ENCODE measurements at places on chromosomes 1 and 21.

GRCh38 chr21:44797775-44798174, 3.8 kb downstream of the UBE2G2 start:
- DNase-seq, result no peak

- DNase-seq, result no peak
Measured at GRCh38 chr1:60017508-60018205, 55.9 kb downstream of the C1orf87 start.

GRCh38 chr1:248802454-248802853, 23.3 kb downstream of the SH3BP5L start:
- DNase-seq, result no peak

DNA sequence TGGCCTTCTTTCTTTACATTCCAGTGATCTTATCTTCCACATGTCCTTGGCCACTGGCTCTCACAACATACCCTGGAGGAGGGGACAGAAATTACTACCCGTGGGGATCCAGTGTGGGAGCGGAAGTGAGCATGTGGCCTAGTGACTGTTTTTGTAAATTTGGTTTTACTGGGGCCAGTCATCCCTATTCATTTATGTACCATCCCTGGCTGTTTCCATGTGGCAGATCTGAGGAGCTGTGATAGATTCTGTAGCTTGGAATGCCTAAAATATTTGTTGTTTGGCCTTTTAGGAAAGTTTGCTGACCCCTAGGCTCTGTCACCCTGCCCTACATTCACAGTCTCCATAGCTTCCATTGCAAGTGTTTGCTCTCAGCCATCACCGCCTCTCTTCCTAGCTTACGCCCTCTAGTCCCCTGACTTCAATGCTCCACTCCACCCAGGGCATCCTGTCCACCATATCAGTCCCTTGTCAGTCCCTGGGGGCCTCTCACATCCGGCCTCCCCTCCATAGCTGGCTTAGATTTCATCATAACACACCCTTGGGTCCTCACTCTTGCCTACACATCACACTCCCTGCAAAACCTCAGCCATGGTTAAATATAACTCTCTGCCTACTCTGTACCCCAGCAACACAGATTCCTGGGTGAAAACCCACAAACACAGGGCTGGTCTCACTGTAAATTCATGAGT, 25.8 kb downstream of the DHCR24 start:
- DNase-seq, result no peak

DNA sequence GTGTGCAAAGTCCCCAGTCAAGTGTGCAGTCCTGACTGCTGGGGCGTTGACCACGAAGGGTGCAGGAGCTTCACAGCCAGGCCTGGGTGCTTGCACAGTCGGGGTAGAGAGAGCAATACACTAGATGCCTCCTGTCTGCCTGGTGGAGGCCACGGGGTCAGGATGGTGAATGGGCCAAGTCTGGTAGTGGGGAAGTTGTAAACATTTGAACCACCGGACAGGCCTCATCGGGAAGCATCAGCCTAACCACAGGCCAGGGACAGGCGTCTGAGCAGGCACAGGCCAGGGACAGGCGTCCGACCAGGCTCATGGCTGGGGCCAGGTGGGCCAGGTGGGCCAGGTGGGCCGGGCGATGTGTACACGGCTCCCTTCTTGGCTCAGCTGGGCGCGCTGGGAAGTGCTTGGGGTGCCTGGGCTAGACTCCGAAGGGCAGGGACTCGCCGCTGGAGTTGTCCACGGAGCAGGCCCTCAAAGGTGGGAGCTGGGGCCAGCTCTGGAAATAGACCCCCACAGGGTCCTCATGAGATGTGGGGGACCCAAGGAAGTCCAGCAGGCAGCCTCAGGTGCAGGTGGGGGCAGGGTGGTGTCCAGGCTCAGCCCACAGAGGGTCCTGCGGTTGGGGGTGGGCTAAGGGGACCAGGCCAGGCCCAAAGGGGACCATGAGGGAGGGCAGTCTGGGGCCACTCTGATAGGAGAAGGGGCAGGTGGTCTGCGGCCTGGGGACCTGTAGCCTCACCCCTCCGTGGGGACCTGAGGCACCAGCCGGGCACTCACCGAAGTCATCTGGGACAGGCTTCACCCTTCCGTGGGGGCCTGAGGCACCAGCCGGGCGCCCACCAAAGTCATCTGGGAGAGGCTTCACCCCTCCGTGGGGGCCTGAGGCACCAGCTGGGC, 15.0 kb downstream of the COL6A1 start:
- DNase-seq, result no peak

DNA sequence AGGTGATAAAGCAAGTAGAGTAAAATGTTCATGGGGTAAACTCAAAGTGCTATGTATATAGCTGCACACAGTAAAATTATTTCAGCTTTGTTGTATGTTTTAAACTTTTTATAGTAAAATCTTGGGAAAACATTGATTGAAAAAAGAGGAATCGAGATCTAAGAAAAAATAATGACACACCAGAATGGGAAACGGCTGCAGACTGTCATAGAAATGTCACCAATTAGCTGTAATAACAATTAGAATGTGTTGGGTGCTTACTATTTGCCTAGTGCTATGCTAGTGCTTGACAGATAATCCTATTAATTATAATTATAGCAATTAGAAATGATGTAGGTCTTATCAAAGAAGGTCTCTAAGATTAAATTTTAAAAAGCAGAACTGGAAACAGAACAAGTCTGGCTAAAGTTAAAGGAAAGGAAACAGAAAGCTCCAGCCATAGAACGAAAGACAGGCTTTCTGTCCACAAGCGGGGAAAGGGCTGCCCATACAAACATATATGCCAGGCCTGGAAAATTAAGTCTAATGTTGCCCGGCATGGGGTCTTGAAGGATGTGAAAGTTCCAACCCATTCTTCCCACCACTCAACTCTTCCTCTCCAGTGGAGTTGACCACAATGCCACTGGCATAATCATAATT, 5.0 kb downstream of the PCNX2 start:
- no peak for DNase-seq

DNA sequence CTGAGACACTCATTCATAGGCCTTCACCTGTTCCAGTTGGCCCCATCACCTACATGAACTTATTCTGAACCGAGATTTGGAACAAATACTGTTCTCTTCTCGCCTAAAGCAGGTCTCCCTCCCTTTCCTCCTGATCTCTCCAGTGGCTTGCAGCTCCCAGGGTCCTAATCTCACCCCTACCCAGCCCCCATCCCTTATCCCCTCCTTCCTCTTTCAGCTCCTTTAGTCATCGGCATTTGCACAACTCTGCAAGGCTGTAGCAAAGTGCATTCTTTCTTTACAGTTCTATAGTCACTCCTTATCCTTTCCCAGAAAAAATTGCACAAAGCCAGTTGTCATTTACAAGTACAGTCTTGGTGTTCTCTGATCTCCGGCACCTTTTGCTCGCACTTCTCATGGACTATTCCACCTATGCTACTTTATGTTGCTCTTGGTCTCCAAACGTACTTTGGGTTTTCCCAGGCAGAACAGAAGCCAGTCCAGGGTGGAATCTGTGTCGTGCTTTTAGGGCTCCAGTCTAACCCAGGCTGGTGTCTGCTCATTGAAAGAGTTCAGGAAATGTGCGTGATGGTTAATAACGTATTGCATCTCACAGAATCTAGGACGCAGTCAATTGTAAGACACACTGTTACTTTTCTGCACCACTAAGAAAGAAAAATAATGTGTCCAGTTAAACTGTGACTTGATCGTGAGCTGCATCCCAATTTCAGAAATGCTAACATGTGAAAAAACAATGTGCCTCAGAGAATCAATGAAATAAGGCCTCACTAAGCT, 965 bp downstream of the ABCA4 start:
- DNase-seq, result no peak

DNA sequence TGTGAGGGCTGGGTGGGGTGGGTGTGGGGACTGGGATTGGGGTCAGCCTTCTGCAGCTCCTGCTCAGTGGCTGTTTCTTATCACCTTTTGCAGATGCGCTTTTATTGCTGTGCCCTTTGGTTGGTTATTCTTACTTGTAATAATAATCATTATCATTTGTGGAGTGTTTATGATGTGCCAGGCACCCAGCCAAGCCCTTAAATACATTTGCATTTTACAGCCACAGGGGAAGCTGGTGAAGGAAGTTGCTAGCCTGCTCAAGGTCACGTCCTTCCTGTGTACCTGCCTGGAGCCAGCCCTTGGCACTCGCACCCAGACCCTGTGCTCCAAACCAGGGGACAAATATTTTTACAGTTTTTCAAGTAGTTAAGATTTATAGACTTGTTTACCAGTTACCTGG, 144.0 kb downstream of the PGBD5 start:
- no peak for DNase-seq

DNA sequence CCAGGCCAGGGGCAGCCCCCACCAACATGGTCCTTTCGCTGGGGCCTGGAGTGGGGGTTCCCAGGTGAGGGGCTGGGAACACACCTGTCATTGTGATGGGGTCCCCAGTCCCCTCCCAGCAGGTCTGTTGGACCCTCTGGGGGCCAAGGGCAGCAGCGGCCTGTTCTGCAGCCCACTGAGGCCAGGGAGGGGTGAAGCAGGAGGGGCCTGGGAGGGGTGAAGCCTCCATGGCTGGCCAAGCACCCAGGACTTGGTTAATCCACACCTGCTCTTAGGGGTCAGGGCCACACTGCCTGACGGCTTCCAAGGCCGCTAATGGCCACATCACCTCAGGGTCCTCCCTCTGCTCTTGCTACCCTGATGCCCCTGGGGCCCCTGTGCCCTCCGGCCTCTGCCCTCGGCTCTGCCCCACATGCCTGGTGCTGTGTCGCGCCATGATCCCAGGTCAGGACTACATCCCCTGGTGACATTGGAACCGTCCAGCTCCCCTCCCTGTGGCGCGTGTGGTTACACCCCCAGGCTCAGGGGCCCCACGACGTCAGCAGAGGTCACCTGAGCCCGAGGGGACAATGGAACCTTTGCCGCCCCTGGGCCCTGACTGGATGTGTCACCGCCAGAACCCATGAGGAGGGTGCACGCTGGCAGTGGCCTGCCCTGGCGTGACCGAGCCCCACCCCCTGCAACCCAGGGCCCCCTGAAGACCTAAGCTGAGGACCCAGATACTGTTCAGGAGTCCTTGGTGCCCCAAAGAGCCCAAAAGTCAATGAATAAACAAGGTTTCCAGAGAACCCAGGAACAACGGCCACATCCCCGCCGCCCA, 7.0 kb downstream of the TNFRSF18 start:
- DNase-seq, result no peak

DNA sequence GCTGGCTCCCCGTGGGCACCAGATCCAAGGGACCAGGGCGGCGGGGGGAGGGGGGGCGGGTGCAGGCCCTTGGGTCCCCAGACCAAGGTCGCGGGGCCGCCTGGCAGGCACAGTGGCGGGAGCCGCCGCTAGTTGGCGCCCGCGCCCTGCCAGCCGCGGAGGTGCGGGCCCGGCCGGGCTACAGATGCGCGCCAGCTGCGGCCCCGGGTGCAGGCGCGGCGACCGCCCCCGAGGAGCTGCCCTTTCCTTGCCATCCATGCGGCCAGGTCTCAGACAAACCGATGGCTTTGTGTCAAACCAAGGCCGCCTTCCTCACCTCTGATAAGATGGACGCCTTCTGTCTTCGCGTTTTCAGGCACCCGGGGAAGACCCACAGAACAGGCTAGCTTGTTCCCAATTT, 2.2 kb upstream of the RUNX3 start:
- DNase-seq, result no peak

DNA sequence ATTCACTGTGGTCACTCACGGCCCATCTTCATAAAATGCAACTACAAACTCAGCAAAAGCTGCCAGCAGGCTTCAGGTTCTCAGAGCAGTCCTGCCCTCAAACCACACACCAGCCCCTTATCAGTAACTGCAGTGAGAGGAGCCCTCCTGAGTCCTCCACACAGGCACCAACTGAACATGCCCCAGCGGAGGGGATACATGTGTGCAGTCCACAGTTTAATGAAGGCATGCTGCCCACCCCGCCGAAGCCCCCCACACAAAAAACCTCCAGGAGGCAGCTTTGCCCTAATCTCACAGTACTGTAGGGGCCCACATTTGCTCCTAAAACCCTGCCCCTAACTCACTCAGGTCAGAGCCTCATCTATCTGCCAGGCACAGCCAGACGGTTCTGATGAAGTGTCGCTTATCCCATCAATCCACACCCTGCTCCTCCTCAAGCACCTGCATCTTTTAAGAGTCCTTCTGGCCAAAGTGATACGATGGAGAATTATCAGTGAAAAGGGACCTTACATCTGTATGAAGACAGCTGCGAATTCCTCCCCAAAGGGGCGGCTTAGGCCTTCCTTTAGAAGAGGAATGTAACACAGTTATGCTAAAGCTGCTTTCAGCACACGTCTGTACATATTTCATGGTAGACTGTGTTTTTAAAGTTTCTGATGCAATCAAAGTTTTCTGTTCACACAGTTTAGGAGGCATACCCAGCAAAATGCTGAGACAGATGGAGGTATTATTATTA, 3.5 kb downstream of the ABCB10 start:
- DNase-seq, result no peak

GRCh38 chr1:166113031-166113430, 53.8 kb downstream of the FAM78B start:
- DNase-seq, result no peak

DNA sequence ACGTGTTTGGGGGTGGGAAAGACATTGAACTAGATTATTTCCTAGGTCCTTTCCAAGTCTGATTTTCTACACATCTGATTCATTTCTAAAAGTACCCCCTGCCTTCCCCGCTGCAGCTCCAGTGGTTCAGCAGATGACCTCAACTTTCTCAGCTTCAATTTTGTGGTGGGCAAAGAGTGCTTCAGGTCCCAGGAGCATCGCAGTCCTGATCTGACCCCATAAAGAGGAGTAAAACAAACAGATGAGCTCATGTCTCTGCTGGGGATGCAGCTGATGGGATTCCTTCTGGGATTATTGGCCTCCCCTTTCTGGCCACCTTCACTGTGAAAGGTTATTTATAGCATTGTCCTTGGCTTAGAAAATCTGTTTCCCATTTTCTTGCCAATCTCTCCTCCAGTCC, 337.0 kb upstream of the PLXNA2 start:
- DNase-seq, result no peak

GRCh38 chr1:87683196-87683956, 354.7 kb downstream of the LMO4 start:
- no peak for DNase-seq

DNA sequence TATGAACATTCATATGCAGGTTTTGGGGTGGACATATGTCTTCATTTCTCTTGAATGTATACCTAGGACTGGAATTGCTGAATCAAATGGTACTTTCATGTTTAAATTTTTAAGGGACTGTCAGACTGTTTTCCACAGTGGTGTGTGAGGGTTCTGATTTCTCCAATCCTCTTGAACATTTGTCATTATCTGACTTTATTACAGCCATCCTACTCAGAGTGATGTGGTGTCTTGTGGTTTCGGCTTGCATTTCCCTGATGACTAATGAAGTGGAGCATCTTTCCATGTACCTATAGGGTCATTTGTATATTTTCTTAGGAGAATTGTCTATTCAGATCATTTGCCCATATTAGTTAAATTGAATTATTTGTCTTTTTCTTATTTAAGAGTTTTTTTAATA, 35.4 kb upstream of the ZNF281 start:
- DNase-seq, result no peak

GRCh38 chr1:227895828-227896685, 51.7 kb downstream of the WNT9A start:
- no peak for DNase-seq

DNA sequence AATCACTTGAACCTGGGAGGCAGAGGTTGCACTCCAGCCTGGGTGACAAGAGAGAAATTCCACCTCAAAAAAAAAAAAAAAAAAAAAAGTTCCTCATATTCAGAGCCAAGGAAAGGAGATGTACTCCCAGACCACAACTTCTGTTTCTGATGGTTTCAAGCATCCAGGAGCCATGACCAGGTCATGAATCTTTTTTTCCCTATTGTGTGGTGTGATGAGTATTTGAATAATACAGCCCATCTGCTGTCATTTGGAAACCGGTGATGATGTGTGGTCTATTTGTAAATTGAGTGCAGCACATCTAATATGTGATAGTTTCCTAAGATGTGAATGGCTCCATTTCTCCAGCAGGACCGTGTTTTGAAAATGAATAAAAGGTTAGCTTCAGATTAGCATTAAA, 18.6 kb downstream of the PIK3CD start:
- DNase-seq, result no peak

GRCh38 chr1:181152892-181153633, 64.6 kb downstream of the IER5 start:
- no peak for DNase-seq

Measured in stimulated activated CD8-positive, alpha-beta memory T cell treated with anti-CD3 and anti-CD28 coated beads, Interleukin-15, amount 100 ng/mL, for 24 hours (primary cell).